ENCODE measurements at places on chromosomes 3 and 15.

- no peak for DNase-seq
These were observed 209.0 kb upstream of the ALCAM start for GRCh38 chr3:105157766-105158085.

- no peak for DNase-seq
These were observed 2.9 kb upstream of the PSMA4 start for GRCh38 chr15:78537266-78537905.

DNA sequence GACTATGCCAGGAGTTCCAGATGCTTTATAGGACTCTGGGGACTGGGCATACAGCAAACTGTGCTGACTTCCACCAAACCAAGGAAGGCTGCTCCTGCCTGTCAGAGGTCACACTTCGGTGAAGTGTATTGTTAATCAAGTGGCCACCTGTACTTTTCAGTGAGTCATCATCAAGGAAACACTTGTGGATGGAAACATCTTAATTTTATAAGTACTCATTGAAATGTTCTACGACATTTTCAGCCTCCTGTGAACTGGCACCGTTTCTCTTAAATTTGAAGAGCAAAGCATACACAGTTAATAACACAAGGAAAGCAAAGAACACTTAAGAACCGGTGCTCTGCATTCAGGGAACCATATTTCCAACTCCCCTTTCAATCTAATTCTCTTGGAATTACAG lies 801.7 kb upstream of the DPPA4 start:
- DNase-seq: no peak

GRCh38 chr3:65030847-65031463 lies 343.2 kb upstream of the ADAMTS9 start:
- DNase-seq: no peak

GRCh38 chr15:64095795-64096667 lies at the start of gene SNX1:
Gene SNX1, plus strand, starts transcription at chr15:64095982. Its CDS starts 32 bp downstream, at chr15:64096014.
- peak; percentile 95 for DNase-seq

DNA sequence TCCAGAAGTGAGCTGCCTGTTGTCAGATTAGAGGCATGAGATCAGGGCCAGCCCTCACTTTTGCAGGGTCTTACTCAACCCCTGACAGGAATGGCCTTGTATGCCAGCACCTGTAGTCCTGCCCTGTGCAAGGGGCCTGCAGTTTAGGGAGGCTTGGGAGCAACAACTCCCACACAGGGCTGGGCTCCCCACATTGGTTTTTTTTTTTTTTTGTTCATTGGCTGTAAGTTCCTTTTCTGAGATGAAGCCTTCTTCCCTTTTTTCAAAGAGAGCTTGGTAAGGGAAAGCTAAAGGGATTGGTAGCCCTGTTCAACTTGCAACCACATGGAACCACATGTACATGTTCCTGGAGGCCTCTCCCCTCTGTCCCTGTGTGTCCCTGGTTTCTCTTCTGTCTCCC lies 46.4 kb downstream of the TNFAIP8L3 start:
- no peak for DNase-seq

- DNase-seq: no peak
These were observed 342.3 kb upstream of the CFAP20DC start for GRCh38 chr3:59392116-59392515.
